ELF-1 (cell line): ENCODE measurements at places on chromosomes 7 and 10.

- no peak for DNase-seq
Observed at GRCh38 chr10:78759456-78760120, 309.2 kb upstream of the ZMIZ1 start.

DNA sequence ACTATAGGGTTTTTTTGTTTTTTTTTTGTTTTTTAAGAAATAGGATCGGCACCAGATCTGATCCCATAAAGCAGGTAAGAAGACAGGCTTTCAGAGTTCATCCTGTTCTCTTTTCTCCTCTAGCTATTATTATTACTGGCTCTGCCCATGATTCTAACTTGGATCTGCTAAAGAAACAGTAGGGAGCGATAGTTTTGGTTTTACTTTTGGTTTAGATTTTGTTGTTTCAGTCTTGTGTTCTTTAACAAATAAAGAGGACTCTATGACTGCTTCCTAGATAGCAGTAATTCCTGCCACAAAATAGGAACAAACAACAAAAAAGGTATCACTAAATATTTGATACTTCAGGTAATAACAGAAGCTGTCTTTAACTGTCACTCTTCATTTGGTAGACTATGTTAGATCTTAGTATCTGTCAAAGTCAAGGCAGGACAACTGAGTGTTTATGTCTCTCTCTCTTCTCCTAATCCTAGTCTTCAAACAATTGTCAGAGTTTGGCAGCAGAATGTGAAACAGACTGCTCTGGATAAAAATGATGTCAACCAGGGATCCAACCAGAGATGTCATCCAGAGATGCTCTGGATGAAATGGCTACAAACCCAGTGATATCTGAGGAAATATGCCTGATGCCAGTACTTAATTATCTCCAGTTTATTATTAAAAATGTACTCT lies 99.8 kb downstream of the KMT2C start:
- DNase-seq, result no peak

GRCh38 chr10:119409906-119410305 lies 132.6 kb downstream of the RGS10 start:
- DNase-seq, result no peak

DNA sequence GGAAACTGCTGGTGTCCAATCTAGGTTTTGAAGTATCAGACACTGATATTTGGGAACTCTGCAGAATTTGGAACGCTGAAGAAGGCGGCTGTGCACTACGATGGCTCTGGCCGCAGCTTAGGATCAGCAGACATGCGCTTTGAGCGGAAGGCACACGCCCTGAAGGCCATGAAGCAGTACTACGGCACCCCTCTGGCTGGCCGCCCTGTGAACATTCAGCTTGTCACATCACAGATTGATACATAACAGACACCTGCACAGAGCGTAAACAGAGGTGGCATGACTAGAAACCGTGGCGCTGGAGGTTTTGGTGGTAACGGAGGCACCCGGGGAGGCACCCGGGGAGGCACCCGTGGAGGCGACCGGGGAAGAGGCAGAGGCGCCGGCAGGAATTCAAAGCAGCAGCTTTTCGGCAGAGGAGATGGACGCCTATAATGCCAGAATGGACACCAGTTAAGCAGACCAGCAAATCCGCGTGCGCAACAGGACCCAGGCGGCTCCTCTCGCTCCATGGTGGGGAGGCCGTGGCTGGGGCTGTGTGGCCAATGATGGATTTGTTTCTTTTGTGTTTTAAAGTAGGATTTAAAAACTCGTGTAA lies 22.2 kb upstream of the CCL24 start:
- peak; percentile 75 for DNase-seq

GRCh38 chr10:969473-970150 lies 18.6 kb upstream of the GTPBP4 start:
- no peak for DNase-seq

- DNase-seq, result no peak
Observed at GRCh38 chr10:30600005-30600404, 29.5 kb downstream of the LYZL2 start.

DNA sequence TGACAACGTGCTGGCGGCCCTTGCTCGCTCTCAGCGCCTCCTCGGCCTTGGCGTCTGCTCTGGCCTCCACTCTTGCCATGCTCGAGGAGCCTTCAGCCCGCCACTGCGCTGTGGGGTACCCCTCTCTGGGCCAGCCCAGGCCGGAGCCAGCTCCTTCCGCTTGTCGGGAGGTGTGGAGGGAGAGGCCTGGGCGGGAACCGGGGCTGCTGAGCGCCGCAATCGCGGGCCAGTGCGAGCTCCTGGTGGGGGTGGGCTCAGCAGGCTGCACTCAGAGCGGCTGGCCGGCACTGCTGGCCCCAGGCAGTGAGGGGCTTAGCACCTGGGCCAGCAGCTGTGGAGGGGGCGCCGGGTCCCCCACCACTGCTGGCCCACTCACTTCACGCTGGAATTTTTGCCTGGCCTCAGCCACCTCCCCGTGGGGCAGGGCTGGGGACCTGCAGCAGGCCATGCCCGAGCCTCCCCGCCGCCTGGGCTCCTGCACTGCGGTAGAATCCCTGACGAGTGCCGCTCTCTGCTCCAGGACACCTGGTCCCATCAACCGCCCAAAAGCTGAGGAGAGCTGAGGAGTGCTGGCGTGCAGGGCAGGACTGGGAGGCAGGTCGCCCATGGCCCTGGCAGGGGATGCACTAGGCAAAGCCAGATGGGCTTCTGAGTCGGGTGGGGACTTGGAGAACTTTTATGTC lies 372.2 kb upstream of the NRG3 start:
- no peak for DNase-seq

DNA sequence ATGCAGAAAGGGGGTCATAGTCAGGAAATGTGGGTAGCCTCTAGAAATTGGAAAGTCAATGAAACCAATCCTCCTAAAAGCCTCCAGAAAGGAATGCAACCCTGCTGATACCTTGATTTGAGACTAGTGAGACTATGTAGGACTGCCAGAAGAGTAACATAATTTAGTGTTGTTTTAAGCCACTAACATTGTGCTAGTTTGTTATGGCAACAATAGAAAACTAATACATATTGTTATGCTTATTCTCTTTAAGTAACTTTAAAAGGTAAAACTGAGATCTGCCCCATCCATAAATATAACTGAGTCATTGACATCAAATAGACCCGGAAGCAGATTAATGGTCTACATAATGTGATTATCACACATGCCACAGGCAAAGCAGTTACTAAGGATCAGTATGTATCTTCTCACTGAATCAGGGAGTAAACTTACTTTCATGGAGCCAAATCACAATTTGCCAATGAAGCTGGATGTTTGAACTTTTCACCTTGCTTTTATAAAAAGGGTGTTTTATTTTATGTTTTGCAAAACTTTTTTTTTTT lies 146.4 kb upstream of the TMEM106B start:
- no peak for DNase-seq

GRCh38 chr7:141097430-141097829 lies 23.6 kb downstream of the TMEM178B start:
- DNase-seq, result no peak

GRCh38 chr7:2860627-2861133 lies 16.6 kb upstream of the GNA12 start:
- DNase-seq, result no peak

GRCh38 chr10:63286340-63286739 lies 153.2 kb downstream of the NRBF2 start:
- no peak for DNase-seq

DNA sequence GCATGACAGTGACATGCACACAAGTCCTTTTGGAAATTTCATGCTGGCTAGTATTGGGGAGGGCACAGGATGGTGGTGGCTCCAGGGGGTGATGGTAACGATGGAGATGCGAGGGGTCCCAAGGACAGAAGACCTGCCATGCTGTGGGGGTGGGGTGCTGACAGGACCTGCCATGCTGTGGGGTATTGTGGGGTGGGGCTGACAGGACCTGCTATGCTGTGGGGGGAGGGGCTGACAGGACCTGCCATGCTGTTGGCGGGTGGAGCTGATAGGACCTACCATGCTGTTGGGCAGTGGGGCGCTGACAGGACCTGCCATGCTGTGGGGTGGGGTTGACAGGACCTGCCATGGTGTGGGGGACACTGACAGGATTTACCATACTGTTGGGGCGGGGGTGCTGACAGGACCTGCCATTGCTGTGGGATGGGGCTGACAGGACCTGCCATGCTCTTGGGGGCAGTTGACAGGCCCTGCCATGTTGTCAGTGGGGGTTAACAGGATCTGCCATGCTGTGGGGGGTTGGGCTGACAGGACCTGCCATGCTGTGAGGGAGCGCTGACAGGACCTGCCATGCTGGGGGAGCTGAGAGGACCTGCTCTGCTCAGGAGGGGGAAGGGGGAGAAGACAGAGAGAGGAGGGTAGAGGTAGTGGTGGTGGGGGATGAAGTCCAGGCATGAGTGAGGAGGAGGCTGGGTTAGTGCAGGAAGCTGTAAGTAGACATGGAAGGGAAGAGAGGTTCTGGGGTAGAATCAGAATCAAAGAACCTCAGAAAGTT lies 36.2 kb upstream of the RET start:
- DNase-seq, result no peak

GRCh38 chr10:15237351-15237750 lies 68.9 kb upstream of the NMT2 start:
- DNase-seq, result no peak
